ENCODE measurements at places on chromosomes 4 and X.
A peak's percentile ranks its signal among the peaks of the same experiment; 100 is the strongest.

DNA sequence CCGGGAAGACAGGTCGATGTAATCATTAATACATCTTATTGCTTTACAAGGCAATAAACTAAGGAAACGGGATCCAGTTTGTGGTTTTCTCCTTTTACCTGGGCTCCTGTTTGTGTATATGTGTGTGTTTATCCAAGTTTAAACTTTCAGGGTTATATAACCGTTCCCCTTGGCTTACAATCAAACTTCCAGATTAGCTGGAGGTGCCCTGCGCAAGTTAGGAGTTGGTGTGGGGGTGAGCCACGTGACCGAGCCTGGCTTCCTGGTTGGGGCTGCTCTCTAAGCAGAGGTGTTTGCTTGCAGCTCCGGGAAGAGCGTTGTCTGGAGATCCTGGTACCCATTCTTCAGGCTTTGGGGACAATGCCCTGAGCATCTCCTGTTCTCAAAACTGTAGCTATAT lies 129.2 kb downstream of the FHDC1 start:
- no peak for DNase-seq

DNA sequence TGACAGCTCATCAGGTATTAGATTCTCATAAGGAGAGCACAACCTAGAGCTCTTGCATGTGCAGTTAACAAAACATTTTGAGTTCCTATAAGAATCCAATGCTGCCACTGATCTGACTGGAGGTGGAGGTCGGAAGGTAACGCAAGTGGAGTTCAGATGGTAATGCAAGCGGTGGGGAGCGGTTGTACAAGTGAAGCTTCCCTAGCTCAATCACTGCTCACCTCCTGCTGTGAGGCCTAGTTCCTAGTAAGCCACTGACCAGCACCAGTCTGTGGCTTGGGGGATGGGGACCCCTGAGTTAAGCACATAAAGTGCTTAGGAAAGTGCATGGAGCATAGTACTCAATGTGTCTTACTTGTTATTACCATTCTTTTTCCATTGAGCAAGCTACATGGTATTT lies 983.2 kb upstream of the IGFBP7 start:
- DNase-seq, result no peak

GRCh38 chrX:106874075-106874474 lies 29.1 kb downstream of the RIPPLY1 start:
- no peak for DNase-seq

DNA sequence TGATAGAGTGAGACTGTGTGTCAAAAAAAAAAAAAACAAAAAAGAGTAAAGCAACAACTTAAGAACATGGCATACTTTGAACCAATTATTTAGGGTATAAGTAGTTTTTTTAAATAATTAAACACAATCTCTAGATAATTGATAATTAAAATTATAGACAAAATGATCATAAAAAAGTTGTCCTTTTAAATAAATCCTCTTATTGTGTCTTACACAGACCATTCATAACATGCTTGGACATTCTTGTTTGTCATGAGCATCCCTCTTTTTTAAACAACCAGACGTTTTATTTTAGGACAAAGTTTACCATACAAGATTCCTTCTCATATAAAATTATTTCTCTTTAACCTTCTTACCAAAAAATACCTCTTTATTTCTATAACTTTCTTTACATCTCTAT lies 35.1 kb downstream of the SPCS3 start:
- no peak for DNase-seq

DNA sequence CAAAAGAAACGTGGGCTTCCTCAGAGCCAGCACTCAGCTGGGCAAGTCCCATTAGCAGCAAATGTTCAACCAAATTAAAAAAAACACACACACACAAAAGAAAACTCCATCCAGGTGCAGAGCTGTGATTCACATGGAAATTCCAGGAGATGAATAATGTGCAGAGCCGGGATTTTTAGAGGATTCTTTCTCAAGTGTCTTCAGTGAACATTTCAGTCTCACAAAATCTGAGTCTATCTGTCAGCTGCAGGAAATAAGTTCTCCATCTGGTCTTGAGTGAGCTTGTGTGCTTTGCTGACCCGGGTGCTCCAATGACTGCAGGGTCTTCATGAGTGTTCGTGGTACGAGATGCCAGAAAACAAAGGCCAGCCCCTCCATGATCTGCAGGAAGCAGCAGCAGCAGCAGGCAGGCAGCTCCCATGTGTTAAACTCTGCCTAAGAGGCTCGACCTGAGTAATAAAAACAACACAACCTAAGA lies 44.3 kb downstream of the RASGEF1B start:
- no peak for DNase-seq

DNA sequence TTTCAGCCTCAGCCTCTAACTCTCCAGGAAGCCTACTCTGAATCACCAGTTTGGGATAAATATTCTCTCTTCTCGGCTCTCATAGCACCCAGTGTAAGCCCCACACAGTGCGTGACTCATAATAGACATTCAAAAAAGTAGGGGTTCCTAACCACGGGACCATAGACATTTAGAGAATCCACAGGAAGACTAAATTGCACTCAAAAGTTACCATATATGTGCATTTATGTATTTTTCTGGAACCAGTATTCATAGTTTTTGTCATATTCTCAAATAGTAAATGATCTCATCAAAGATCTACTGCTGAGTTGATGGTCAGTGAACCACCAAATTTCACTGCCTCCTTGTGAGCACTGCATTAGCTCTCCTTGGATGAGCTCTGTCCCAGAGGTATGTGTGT lies 625.7 kb downstream of the SMARCA1 start:
- no peak for DNase-seq

DNA sequence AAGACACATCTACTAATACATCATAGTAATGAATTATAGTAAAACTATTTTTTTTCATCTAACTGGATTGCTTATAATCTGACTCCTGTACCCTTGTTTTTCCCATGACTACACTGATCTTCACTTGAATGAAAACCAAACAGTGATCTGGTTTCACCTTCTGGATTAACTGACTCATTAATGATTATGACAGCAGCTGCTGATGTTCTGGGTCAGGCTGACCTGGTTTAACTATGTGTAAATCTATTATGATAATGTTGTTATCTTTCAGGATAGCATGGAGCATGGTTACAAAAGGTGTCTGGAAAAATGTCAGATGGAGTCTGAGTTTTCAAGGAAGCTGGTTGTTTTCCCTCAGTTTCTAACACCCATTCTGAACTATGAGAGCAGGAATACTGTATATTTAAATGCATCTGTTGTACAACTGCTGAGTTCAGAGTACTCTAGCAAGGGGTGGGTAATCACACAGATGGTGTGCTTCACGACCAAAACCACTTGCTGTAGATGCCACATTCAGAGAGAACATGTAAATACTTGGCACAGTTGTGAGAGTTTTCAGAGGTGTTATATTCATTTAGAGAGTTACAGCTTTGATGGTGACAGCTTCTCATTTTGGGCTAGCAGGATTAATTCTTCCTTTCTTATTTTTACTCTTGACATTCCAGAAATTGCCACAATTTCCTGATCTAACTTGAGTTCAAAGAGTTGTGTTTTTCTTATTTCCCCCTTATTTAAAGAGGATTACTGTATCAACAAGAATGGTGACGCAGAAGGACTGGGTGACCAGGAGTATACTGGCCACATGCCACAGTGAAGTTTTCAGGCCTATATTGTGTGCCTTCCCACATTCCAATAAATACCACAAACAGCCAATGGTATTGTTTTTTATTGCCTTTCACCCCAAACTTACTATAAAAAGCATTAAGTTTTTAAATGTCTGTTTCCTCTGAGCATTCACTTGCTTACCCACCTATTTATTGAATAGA lies 249.7 kb upstream of the TET2 start:
- no peak for DNase-seq

- no peak for DNase-seq
Observed at GRCh38 chr4:171981185-171981584, 168.0 kb downstream of the GALNTL6 start.

DNA sequence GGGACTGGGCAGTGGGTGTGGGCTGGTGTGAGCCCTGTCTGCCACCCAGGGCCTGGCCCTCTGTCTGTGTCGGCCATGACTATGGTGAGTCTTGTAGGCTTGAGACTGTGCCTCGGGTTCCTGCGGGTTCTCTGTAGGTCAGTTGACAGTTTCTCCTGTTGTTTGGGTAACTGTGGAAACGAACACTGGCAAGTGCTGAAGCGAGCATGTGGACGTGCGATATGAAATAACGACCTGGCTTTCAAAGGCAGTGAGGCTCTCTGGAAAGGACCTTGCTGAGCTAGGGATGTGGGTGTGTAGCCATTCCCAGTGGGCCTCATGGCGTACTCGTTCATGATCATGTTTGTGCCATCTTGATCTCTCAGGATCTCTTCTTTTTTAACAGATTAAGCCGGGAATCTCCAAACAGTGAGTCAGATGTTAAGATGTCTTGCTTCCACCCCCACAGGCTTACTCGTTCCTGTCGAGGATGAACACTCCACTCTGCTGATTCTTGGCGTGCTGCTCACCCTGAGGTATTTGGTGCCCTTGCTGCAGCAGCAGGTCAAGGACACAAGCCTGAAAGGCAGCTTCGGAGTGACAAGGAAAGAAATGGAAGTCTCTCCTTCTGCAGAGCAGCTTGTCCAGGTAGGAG lies 41.3 kb downstream of the HTT start:
- no peak for DNase-seq

GRCh38 chr4:16226816-16227461 lies 668 bp upstream of the TAPT1 start:
- DNase-seq, result peak; percentile 12

- no peak for DNase-seq
Observed at GRCh38 chrX:17732138-17732783, 5.0 kb upstream of the SCML1 start.

DNA sequence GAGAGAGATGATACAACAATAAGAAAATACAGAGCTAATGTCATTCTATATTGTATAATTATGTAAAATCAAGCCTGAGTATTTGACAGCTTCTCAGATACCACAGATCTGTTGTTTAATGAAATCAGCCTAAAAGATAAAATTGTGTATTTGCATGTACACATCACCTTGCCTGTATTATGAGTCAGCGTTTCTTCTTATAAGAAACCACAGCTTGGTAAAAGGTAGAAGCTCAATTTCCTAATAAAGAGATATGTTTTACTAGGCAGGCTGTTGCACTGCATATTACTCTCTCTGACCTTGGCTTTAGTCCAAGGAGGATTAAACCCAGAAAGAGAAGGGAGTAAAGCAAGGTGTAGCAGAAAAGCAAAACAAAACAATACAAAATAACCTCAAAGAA lies 121.3 kb downstream of the PPARGC1A start:
- DNase-seq, result no peak

DNA sequence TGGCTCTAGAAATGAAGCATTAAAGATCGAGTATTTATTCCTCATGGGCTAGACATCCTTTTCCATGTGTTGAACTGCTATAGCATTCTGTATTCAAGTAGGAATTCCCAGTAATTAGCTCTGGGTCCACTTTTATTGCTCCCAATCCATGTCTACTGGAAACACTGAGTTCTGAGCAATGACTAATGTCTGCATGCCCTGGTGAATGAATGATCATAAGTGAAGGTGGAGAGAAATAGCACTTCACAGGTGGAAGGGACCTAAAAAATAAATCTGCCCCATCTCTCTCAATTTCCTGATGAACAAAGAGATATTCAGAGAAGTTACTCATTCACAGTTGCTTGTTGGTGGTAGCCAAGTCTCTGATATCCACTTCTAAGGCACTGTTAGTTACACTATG lies 34.6 kb upstream of the CXCL8 start:
- DNase-seq, result no peak

DNA sequence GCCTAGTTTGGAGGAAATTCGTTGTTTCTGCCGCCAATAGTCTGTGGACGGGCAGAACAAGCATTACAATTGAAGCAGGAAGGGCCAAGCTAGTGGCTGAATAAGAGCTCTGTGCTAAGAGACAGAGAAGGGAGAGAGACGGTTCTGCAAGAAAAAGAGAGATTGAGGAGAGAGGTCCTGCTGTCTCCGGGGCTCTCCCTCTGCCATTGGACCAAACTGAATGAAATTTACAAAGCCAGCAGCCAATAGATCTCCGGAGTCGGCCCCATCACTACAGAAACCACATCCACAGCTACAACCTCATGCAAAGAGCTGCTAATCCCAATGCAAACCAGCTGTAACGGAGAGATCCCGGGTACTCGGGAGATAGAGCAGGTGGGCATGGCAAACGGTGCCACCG lies at the start of gene NLGN4X:
Gene NLGN4X (minus strand): TSS at position 148 of the 400 bp plus-strand sequence. CDS start 77,401 bp downstream, outside the sequence.
- no peak for DNase-seq

GRCh38 chr4:150964754-150965153 lies 50.3 kb downstream of the LRBA start:
- DNase-seq, result no peak

DNA sequence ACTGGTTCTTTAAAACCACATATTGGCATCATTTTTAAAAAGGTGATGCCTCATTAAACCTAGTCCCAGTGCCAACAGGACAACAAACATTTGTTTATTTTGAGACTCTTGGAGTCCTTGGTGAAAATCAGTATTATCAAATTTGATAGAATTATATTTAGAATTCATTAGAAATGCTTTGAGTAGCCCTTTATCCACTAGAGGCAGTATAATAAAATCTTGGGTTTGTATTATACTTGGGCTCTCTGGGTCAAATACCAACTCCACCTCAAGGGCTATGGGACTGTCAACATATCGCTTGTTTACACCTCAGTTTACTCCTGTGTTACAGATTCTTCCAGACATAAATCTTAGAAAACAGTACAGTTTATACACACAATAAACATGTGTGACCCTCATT lies 335.7 kb upstream of the FSTL5 start:
- DNase-seq, result no peak

GRCh38 chrX:40007131-40007755 lies 90.5 kb downstream of the BCOR start:
- DNase-seq, result no peak

GRCh38 chr4:111689214-111689613 lies 456.0 kb upstream of the FAM241A start:
- DNase-seq, result no peak

- DNase-seq, result no peak
Observed at GRCh38 chrX:13283950-13284546, 35.8 kb downstream of the ATXN3L start.

GRCh38 chrX:10106806-10107205 lies 50.0 kb upstream of the CLCN4 start:
- peak; percentile 49 for DNase-seq

GRCh38 chr4:59920416-59920815 lies 1279.7 kb upstream of the ADGRL3 start:
- DNase-seq, result no peak

- DNase-seq, result no peak
Observed at GRCh38 chr4:46196086-46196485, 72.2 kb upstream of the GABRG1 start.

GRCh38 chr4:83335701-83336100 lies 1.1 kb upstream of the HPSE start:
- no peak for DNase-seq

GRCh38 chrX:120365320-120365719 lies 3.4 kb downstream of the ATP1B4 start:
- peak; percentile 5 for DNase-seq

All from activated T-helper 1 cell treated with Interleukin-2 at 50 U/mL for 16 hours (primary cell).